HCT116 (cell line): ENCODE measurements at places on chromosomes 7 and 10.

DNA sequence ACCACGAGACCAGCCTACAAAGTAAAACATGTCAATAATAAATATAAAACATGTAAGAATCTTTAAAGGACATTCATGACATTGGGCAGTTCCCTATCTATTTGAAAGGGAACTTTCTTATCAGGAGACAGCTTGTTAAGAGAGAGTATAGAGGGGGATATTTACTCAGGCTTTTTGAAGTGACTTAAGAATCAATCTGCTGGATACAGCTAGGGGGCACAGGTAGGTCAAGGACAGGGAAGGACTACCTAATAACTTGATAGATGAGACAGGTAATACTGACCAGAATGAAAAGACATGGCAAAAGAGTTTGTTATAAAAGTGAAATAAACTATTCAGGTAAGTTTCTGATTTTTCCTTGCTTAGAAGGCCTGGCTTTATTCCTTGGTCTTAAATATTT, 21.8 kb upstream of the LRRD1 start:
- H3K4me3 ChIP-seq = no peak overlapping the region
- H3K4me1 ChIP-seq = no peaks in the 10 kb centered on the region
- no peak for DNase-seq
- H3K36me3 ChIP-seq = no peaks in the 10 kb centered on the region

GRCh38 chr10:61786728-61787127, 114.8 kb upstream of the ARID5B start:
- H3K27me3 ChIP-seq = no peaks in the 10 kb centered on the region
- H3K4me1 ChIP-seq = peaks cover 31% of the 10 kb centered on the region
- peak; percentile 12 for DNase-seq
- peak overlapping the region; percentile 55; the same call in 1 of the 2 replicates for H3K27ac ChIP-seq

GRCh38 chr10:53909791-53910190, 891.2 kb downstream of the PCDH15 start:
- H3K4me1 ChIP-seq = no peaks in the 10 kb centered on the region
- no peak for DNase-seq
- H3K27ac ChIP-seq = no peak overlapping the region
- no peak overlapping the region for H3K4me3 ChIP-seq
- H3K27me3 ChIP-seq = no peaks in the 10 kb centered on the region

DNA sequence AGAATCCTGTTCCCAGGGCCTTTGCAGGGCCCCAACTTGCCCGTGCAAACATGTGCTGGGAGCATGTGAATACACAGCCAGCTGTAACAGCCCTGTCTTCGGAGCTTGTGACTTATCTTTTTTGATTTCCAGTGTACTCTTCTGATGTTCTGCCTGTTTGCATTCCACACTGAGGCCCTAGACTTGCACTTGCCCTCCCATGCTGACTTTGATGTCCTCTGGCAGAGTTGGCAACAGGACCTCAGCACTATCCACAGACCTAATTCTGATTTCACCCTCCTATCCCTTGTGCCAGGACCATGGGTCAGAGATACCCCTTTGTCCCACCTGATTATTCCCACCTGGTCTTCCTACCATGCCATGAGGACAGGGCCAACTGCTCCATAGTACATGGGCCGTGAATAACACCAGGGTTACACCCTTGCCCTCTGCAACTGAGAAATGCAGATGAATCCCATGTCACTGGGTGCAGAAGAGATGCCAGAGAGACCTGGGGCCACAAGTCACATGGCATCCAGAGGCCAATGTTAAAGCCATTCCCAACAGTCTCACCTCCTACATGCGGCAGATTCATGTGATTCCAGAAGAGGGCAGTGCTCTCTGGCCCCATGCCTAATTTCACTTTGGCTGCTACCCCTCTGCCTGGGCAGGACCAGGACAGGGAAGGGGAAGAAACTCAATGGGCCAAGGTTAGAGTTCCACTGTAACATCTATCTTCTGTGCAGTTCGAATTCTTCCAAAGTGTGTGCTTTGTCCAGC, 43.0 kb downstream of the SCRN1 start:
- H3K4me1 ChIP-seq = no peaks in the 10 kb centered on the region
- no peaks in the 10 kb centered on the region for H3K27me3 ChIP-seq
- peaks cover 18% of the 10 kb centered on the region for H3K36me3 ChIP-seq
- H3K27ac ChIP-seq = no peak overlapping the region
- DNase-seq = peak; percentile 42

DNA sequence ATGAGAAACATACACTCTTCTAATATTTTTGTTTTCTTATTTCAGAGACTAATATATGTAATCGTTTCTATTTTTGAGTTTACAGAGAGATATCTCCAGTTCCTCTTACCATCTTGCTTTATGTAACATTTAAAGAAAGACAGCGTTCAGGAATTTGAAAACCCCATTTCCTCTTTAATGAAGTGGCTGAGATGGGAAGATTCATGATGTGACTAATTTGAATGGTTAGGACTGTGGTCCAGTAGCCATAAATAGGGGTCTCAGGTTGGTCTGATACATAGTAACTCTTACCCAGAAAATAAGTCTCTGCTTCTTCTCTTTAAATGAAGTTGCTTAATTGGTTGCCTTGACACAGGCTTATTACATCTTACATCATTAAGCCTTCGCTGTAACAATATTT, 6.9 kb downstream of the KMT2E start:
- DNase-seq = no peak
- no peak overlapping the region for H3K4me3 ChIP-seq
- no peak overlapping the region for H3K27ac ChIP-seq
- H3K4me1 ChIP-seq = 0 out of 2 replicates have a peak, but pooled peaks cover 3% of the 10 kb centered on the region
- H3K27me3 ChIP-seq = no peaks in the 10 kb centered on the region
- no peaks in the 10 kb centered on the region for H3K36me3 ChIP-seq

DNA sequence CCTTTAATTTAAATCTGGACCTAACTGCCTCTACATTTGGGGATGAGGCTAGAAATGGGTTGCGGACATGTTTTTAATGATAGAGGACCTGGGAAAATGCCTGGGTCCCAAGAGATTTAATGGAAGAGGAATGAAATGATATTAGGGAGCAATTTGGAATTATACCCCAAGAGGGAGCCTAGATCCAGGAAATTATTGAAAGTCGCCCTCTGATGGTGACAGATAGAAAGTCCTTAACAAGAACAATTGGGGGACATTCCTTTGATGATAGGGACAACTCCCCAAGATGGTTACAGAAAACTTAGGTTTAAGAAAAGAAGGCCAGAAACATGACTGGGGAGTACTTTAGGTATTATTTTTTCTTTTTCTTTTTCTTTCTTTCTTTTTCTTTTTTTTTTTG, 9.5 kb upstream of the TSGA13 start:
- H3K4me1 ChIP-seq = no peaks in the 10 kb centered on the region
- no peaks in the 10 kb centered on the region for H3K27me3 ChIP-seq
- H3K36me3 ChIP-seq = no peaks in the 10 kb centered on the region
- H3K4me3 ChIP-seq = no peak overlapping the region
- peak; percentile 46 for DNase-seq
- no peak overlapping the region for H3K27ac ChIP-seq

DNA sequence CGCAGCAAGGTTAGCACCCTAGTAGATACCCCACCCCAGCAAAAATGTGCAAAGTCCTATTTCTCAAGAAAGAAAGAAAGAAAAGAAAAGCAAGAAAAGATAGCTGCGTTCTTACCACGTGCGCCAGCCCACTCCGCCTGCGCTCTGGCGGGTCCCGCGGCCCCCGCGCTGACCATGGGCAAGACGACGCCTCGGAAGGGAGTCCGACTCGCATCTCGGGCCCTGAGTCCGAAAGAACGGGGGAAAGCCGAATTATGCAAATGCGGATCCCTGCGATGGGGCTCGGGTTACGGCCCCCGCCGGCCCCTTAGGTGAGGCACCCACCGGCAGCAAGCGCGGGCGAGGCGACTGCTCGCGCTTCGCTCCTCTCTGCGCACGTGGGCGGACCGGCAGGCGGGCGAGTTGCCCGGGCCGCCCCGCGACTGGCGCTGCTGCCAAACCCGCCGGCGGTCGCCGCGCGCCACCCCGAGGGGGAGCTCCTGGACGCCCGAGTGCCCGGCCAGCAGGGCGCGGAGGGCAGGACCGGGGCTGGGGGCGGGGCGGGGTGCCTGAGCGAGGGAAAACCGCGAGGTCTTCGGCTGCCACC, 2.4 kb upstream of the EGR2 start:
- DNase-seq = no peak
- peaks cover 9% of the 10 kb centered on the region for H3K4me1 ChIP-seq
- no peaks in the 10 kb centered on the region for H3K27me3 ChIP-seq
- H3K36me3 ChIP-seq = no peaks in the 10 kb centered on the region

GRCh38 chr7:122137251-122138077, 6.6 kb downstream of the AASS start:
- no peaks in the 10 kb centered on the region for H3K36me3 ChIP-seq
- peak overlapping the region; percentile 29 for H3K4me3 ChIP-seq

GRCh38 chr7:84231157-84231556, 36.6 kb upstream of the SEMA3A start:
- no peak overlapping the region for H3K27ac ChIP-seq
- H3K4me3 ChIP-seq = no peak overlapping the region
- H3K27me3 ChIP-seq = no peaks in the 10 kb centered on the region
- no peak for DNase-seq
- H3K4me1 ChIP-seq = no peaks in the 10 kb centered on the region

DNA sequence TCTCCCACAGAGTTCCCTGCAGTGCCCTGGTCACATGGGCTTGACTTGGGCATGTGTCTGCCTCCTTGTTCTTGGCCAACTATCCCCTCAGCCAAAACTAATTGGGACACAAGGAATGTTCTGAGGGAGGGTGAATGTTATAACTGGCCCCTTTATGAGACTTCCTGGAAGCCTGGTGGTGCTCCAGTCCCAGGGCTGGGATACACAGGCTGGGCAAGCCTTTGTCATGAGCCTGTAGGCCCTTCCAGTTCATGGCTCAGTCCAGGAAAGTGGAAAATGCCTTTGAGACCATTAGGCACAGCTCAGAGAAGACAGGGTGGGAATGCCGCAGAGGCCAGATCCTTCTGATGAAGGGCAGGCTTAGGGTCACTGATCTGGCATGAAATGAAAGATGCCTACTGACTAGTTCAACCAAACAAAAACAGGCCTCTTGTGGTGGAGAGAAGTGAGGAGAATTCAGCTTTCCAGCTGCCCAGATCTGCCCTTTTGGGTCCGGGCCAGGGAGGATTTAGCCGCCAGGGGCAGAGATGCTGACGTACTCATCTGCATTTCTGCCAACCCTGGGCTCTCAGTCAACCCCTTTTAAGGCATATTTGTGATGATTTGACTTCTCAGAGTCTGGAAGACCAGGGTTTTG, 961.5 kb downstream of the KCNMA1 start:
- no peaks in the 10 kb centered on the region for H3K36me3 ChIP-seq
- 0 out of 2 replicates have a peak, but pooled peaks cover 11% of the 10 kb centered on the region for H3K27me3 ChIP-seq
- H3K4me1 ChIP-seq = no peaks in the 10 kb centered on the region
- DNase-seq = no peak
- no peak overlapping the region for H3K27ac ChIP-seq
